Thoracic aorta (tissue), 2 donors: ENCODE measurements at places on chromosomes 16 and 17.

DNA sequence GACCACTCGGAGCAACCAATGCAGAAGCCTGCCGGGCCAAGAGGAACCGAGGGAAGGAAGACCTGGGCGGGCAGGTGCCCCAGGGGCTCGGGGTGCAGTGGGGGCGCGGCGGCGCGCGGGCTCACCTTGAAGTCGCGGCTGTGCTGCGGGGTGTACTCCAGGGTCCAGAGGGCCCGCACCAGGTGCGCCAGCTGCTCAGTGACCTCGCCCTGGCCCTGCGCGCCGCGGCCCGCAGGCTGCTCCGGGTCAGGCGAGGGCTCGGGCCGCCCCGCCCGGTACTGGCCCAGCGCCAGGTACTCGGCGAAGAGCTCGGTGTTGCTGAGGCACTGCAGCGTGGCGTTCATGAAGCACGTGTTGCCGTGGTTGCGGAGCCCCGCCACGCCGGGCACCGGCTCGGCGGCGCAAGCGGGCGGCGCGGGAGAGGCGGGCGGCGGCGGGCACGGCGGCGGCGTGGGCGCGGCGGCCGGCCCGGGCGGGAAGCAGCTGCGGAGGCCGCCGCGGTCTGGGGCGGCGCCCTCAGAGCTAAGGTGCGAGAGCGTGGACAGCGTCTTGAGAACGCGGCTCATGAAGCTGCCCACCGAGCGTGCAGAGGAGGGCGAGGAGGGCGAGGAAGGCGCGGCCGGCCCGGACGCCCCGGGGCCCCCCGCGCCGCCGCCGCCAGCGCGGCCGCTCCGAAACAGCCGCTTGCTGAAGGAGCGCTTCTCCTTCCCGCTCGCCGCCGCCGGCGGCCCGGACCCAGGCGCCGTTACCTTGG, 562 bp downstream of the USP31 start:
- DNase-seq: no peak

DNA sequence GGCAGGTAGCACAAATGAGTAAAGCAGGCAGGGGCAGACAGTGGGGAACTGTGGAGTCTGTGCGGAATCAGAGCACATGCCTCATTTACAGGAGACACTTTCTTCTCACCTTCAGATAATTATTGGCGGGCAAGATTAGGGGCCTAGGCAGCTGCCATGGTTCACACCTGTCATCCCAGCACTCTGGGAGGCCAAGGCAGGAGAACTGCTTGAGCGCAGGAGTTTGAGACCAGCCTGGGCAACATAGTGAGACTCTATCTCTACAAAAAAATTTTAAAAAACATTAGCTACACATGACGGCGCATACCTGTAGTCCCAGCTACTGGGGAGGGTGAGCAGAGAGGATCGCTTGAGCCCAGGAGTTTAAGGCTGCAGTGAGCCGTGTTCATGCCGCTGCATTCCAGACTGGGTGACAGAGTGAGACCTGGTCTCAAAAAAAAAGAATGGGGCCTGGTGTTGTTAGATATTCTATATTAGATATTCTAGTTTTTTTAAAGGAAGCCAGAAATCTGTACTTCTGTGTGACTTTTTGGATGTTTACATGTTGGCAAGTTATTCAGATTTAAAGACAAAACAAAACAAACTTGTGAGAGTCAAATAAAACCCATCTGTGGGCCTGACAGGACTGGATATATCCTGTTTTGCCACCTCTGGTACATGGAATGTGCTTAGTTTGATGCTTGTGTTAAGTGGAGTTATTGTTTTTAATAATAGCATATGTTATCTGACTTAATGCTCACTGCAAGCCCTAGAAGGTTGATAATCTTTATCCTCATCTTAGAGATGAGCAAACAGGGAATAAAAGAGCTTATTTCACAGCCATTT, 4.9 kb upstream of the LPCAT2 start:
- DNase-seq: no peak

DNA sequence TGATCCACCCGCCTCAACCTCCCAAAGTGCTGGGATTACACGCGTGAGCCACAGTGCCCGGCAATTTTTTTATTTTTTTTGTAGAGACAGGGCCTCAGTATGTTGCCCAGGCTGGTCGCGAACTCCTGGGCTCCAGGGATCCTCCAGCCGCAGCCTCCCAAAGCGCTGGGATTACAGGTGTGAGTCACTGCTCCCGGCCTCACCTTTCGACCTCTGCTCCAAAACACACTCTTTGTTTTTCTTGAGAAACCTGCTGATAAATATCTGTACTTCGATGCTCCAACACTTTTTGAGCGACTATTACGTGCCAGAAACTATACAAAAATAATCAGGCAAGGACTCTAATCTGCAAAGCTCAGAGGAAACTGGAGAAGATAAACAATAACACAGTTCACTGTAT, 1.0 kb downstream of the MED1 start:
- no peak for DNase-seq

DNA sequence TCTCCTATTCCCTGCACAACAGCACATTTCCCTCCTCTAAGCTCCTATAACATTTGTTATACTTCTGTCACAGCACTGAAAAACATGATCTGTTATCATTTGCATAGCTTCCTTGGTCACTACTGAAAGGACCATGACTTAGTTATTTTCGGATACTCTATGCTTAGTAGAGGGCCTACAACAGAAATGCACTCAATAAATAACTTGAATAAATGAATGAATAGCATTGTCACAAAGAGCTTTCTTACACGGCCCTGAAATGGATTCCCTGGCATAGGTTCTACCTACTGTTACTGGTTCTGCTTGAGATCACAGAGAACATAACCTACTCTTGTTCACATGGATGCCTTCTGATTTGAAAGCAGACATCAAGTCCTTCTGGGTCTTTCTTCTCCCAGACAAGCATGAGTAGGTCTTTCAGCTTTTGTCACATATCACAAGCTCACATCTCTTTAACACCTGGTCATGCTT, 41.6 kb downstream of the MYO1D start:
- no peak for DNase-seq

- no peak for DNase-seq
These were observed 6.5 kb downstream of the PROCA1 start for GRCh38 chr17:28705074-28705659.

DNA sequence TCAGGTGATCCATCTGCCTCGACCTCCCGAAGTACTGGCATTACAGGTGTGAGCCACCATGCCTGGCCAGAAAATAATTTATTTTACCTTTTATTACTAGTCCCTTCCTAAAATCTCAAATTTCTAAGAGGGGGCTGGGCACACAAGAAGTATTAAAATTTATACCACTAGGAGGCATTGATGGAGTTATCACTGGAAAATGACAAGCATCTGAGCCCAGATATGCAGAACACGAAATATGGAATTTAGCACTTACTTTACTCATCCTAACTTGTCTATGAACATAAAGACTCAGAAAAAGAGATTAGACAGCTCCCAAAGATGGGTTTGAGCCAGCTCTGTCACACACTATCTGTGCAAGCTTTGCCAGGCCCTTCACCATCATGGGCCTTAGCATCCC, 46.4 kb downstream of the STAT5A start:
- DNase-seq: no peak

- DNase-seq: no peak
These were observed 3.9 kb upstream of the EXOC7 start for GRCh38 chr17:76107509-76107908.

- DNase-seq: no peak
These were observed 1231.8 kb downstream of the CDH11 start for GRCh38 chr16:63890081-63890480.

- DNase-seq: no peak
These were observed 217.6 kb upstream of the CPHXL start for GRCh38 chr16:75943705-75944514.

DNA sequence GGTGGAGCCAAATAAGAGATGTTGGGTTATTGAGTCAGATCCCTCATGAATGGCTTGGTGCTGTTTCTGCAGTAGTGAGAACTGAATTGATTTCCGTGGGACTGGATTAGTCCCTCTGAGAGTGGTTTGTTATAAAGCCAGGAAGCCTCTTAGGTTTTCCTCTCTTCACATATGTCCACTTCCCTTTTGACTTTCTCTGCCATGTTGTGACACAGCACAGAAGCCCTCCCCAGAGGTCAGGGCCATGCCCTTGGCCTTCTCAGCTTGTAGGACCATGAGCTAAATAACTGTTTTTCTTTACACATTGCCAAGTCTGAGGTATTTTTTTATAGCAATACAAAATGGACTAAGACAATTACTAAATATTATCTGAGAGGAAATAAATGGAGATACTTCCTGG, 10.3 kb upstream of the HAPSTR1 start:
- no peak for DNase-seq

DNA sequence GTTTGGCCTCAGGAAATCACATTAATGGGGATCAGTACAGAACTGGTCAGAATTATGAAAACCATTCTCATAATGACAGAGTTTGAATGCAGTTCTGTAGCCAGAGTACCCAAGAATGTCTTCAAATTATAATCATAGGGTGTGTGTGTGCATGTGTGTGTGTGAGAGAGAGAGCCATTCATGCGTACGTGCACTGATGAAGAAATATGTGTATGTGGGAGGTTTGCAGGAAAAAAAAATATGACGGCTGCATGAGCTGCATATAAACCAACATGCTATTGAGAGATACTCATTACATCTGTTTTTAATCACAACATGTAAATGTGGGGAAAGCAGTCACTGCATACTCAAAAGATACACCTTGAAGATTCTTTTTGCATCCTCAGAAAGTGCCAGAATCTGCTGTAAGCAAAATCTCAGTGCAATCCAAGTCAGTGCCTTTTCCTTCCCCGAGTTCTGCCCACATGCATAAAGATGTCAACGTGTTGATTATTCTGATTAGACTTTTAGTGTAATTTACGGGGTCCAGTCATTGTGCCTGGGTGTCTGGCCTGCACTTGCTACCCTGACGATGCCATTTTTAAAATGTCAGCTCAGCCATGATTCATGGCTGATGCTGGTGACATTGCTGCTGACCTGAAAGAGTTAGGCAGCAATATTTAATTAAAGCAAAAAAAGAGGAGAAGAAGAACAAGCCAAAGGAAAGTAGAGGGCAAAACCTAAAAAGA, 378.7 kb upstream of the ZFHX3 start:
- no peak for DNase-seq

DNA sequence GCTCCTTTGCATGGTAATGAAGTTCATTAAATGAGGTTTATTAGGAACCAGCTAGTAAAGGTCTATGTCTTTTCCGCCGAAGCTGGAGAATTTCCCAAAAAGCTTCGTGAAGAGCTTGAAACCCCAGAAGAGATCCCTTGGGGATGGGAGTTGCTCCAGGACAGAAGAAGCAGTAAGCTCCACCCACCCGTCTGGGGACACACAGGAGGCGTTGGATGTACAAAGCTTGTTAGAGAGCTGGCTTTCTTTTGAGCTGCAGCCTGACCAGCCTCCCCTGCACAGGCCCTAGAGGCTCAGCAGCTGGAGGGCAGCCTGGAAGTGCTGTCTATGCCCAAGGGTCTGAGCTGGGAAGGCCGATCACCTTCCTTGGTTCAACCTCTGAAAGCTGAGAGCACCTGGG, 147.4 kb upstream of the SDK2 start:
- DNase-seq: no peak

- DNase-seq: no peak
These were observed 34.4 kb upstream of the USP7 start for GRCh38 chr16:8998108-8998507.

DNA sequence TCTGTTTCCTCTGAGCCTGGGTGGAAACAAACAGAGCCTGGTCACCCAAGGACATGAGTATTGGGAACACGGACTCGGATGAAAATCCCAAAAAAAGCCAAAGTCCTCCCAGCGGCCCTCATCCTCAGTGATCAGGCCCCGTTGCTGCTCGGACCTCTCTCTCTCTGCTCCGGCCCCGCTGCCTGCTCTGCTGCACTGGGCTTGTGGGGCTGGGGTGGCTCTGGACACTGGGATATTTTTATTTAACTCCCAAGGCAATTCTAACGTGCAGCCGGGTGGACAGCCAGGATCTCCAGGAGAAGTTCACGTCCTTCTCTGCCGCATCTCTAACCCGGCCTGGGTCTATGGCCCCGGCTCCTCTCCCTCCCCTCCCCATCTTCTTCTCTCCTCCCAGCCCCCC, 280.9 kb upstream of the TNRC6C start:
- DNase-seq: no peak

DNA sequence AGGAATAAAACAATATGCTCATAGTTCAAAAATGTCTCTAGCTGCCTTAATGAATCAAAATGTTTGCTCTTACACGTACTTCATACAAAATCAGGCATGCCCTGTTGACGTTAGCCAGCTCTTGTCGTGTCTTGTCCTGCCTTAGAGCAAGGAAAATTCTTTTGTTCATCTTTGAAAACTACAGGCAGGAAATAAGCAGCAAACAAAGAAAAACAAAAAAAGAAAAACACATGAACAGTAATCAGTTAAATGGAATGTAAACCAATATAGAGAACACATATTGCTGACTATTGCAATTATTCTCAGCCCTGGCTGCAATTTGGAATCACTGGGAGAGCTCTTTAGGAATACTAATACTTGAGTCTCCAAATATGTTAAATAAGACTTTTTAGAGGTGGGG, 1.7 kb downstream of the CAPNS2 start:
- no peak for DNase-seq

DNA sequence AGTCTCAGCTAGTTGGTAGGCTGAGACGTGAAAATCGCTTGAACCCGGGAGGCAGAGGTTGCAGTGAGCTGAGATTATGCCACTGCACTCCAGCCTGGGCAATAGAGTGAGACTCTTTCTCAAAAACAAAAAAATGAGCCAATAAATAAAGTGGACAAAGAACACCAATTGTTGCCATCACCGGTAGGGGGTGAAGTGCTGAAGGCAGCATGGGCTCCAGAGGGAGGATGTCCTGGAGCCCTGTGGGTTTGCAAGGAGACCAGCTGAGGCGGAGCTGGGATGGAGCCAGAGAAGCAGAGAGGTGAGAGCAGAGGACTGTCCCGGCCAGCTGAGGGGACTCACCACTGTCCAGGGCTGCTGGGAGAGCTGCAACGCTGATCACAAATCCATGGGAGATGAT, 13.8 kb downstream of the CHST6 start:
- no peak for DNase-seq

GRCh38 chr16:50801036-50801435, 59.1 kb downstream of the CYLD start:
- DNase-seq: no peak

DNA sequence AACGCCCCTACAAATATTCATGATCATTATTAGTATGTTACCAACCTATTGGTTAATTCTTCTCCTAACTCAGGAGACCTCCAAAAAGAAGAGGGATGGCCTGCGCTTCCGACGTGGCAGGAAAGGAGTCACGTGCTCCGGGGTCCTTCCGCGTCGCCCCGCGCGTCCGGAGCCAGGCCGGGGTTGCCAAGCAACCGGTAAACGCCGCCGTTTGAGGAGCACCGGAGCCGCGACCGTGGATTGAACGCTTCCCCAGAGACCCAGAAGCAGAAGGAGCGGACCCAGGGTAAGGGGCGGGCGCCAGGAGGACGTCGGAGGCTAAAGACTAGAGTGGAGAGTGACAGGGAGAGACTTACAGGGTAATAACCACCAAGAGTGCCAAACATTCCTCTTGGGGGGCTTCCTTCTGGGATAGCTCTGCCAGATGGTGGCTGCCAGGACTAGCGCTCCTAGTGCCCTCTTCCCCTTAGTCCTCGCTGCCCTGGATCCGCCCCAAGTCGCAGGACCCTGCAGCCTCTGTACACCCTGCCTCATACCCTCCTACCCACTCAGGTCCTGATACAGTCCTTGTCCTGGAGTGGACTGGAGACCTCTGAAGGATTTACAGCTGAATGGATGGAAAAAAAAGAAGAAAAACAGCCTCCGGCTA, at the start of gene DNAI2:
DNAI2 (plus strand) TSS at position 175 of the 649 bp plus-strand sequence. CDS start 7,584 bp downstream, outside the sequence.
- no peak for DNase-seq
